Large intestine (tissue), 12 donors: ENCODE measurements at places on chromosomes 5 and 9.

- DNase-seq, result no peak
Measured at GRCh38 chr5:1752881-1753280, 46.8 kb downstream of the MRPL36 start.

- peak; percentile 56 for DNase-seq
Measured at GRCh38 chr9:131046581-131047202, 37.7 kb downstream of the LAMC3 start.

DNA sequence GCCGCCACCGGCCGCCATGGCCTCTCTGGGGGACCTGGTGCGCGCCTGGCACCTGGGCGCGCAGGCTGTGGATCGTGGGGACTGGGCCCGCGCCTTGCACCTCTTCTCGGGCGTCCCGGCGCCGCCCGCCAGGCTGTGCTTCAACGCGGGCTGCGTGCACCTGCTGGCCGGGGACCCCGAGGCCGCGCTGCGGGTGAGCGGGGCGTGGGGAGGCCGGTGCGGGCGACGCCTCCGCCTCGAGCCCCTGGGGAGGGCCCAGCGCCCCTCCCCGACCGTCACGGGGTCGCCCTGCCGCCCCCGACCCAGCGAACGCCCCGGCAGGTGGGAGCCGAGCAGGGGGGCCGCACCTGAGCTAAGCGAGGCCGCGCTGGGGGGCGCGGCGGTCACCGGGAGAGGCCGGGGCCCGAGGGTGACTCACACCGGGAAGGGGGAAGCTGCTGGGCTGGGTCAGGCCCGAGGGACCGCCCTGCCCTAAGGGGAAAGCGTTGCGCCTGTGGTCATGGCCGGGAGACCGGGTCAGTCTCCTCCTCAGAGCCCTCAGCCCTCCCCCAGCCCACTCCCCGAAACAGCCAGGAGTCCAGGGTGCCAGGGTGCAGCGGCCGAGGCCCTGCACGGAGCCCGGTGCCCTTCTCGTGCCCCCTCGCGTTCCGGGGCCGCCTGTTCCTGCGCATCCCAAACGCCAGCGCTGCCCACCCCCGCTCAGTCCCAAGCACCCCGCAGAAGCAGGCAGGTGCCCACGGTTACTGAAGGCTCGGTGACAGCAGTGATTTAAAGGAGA, 510 bp downstream of the NOXA1 start:
- DNase-seq, result peak; percentile 63

GRCh38 chr9:91736898-91737601, 213.0 kb downstream of the ROR2 start:
- DNase-seq, result no peak

DNA sequence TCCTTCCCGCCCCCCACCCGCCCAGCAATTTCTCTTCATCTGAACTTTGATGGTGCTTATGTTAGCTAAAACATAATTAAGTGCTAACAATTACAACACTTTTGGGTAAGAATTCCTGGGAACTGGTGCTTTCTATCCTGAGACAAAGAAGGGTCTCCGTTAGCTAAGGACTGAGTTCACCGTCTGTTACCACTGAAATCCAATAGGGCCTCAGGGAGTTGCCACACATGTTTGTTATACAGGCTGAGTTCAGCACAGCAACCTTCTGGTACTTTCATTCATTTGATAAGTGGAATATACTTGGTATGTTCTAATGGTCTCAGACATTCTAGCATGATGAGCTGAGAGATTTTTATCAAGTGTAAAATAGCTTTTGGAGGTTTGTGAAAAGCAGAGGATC, 437.9 kb downstream of the EFNA5 start:
- DNase-seq, result no peak
